ENCODE measurements at places on chromosomes 6 and 20.

- no peak for DNase-seq
Observed at GRCh38 chr6:156166093-156166492, 611.1 kb upstream of the ARID1B start.

GRCh38 chr20:4076033-4076432, 60.7 kb upstream of the RNF24 start:
- DNase-seq: no peak

GRCh38 chr6:27579973-27580372, 107.1 kb upstream of the ZNF184 start:
- no peak for DNase-seq

GRCh38 chr20:43909720-43910119, 4.9 kb upstream of the TOX2 start:
- no peak for DNase-seq

DNA sequence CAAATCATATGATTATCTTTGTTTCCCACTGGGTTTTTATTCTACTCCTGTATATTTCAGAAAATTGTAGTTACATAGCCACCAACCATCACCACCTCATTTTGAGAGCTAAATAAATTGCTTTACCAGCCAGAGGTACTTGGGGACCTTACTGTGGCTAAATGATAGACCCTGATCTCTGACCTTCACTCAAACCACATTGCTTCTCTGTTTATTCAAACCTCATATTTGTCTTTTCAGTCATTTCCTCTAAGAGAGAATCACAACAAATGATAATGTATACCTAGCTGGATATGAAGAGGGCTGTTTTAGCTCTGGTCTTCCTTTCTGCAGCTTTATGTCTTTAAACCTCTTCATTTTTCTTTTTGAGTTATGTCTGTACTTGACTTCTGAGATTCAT, 142.8 kb downstream of the ADGB start:
- DNase-seq: no peak

DNA sequence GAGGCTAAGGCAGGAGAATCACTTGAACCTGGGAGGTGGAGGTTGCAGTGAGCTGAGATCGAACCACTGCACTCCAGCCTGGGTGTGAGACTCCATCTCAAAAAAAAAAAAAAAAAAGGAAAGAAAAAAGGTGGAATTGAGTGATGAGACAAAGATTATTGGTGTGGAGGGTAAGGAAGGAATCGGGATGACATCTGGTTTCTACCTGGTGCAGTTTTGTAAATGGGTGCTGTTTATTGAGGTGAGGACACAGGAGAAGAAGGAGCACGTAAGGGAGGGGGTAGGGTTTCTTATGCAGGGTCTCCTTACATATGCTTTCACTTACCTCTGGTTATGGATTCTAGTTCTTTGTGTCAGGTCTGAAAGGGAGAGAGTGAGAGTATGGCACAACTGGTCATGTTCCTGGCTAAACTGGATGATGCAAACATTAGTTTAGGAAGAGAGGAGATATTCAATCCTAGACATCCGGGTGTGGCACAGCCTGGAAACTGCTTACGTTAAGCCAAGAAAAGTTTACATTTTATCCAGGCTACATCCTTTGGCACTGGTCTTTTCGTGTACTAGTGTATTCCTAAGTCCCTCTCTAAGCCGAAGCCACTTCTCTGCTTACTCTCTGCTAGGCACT, 5.4 kb downstream of the RALY start:
- DNase-seq: no peak

DNA sequence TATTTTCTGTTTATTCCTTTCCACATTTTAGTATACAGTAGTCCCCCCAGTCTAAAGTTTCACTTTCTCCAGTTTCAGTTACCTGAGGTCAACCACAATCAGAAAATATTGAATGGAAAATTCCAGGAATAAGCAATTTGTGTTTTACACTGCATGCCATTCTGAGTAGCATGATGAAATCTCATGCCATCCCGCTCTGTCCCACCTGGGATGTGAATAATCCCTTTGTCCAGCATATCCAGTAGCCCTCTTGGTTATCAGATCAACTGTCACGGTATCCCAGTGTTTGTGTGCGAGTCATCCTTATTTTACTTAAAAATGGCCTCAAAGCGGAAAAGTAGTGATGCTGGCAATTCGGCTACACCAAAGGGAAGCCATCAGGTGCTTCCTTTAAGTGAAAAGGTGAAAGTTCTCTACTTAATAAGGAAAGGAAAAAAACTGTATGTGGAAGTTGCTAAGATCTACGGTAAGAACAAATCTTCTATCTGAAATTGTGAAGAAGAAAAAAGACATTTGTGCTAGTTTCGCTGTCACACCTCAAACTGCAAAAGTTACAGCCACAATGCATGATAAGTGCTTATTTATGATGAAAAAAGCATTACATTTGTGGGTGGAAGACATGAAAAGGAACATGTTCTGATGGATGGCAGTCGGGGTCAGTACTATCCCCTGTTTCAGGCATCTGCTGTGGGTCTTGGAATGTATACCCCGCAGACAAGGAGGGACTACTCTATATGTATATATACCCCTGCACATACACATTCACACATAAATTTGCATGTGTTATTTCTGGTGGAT, 11.3 kb downstream of the NOX3 start:
- DNase-seq: no peak

DNA sequence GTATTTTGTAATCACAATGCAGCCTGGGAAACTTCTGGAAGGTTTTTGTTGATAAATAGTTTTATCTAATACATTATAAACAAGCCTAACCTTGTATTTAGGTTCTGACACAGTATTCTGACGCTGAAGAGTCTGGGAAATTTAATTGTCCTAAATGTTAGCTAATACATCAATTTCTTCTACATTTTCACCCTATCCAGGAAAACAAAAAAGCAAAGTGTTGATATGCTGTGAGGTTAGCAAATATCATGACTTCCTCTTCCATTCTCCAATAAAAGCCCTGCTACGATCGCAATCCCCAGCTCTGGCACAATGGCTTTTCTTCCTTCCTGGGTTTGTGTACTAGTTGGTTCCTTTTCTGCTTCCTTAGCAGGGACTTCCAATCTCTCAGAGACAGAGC, at the start of gene C6orf58:
C6orf58 (plus strand) TSS at position 301 of the 400 bp plus-strand sequence; CDS start at position 313, 12 bp downstream.
- no peak for DNase-seq

- DNase-seq: no peak
Observed at GRCh38 chr20:32536851-32537656, 48.1 kb downstream of the NOL4L start.

DNA sequence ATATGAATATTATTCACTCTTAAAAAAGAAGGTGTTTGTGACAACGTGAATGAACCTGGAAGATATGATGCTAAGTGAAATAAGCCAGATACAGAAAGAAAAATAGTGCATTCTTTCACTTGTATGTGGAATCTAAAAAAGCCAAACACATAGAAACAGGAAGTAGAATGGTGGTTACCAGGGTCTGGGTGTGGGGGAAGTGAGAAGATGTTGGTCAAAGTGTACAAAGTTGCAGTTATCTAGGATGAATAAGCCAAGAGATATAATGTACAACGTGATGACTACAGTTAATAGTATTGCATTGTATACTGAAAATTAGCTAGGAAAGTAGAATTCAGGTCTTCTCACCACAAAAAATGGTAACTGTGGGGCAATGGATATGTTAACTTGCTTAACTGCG, 151.1 kb upstream of the HCRTR2 start:
- DNase-seq: no peak

DNA sequence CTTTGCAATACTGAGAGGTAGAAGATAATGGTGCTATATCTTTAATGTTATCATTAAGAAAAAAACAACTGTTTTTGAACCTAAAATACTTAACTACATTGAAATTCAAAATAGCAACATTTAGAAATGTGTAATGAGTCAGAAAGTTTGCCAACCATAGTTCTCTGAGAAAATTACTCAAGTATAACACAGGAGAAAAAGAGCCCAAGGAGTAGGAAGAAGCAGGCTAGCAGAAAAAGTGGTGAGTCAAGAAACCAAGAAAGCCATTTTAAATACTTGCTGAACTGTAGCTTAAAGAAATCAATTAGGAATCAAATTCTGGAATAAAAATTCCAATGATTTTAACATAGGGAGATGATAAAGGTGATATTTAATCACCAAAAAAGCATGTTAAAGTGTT, 181.0 kb upstream of the RSPO3 start:
- no peak for DNase-seq

- no peak for DNase-seq
Observed at GRCh38 chr6:141028791-141029280, 1103.9 kb upstream of the GJE1 start.

DNA sequence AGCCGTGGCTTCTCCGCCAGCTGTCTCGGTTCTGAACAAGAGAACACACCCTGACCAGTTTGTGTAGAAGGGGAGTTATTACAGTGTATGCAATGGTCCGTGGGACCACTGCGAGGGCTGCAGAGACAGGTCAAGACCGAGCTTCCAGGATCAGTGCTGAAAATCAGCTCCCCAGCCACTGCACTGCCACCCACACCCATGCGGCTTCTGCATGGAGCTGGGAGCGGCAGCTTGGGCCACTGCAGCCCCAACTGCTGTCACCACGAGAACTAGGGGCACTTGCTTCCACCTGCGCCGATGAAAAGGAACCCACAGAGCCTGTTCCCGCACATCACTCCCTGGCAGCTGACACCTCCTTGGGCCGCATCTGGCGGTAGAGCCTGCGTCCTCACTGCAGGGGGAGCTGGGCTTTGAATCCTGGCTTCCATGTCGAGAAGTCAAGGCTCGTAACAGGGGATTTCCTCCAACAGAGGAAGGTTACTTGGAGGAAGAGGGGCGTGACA, 56.2 kb downstream of the TMEM242 start:
- no peak for DNase-seq

DNA sequence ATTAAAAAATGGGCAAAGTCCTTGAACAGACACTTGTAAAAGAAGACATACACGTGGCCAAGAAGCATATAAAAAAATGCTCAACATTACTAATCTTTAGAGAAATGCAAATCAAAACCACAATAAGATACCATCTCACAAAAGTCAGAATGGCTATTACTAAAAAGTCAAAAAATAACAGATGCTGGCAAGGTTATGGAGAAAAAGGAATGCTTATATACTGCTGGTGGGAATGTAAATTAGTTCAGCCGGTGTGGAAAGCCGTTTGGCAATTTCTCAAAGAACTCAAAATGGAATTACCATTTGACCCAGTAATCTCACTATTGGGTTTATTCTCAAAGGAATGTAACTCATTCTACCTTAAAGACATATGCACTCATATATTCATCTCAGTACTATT, 166.6 kb downstream of the KHDC1L start:
- DNase-seq: no peak

GRCh38 chr6:29447670-29448069, 8.6 kb downstream of the OR10C1 start:
- no peak for DNase-seq
